ENCODE measurements at places on chromosomes 2 and 18.

- peak; percentile 39 for DNase-seq
These were observed 916 bp downstream of the TNFRSF11A start for GRCh38 chr18:62325806-62326645.

GRCh38 chr2:162518894-162519293 lies 175.0 kb downstream of the GCA start:
- DNase-seq, result no peak

DNA sequence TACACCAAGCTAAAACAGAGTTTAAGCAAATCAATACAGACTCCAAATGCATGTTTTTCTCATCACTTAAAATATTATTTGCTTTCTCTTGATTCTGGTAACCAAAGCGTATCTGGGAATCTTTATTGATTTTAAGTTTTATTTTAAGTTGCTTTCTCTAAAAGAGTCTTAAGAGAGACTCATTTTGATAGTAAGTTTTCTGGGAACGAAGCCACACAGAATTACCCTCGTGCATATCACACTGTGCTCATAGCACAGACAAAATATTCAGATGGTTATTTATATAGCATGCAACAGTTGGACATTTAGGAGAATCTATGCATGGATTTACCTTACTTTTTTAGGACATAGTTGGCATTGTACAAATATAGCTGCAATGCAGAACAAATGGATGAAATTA lies 597.5 kb upstream of the NRXN1 start:
- no peak for DNase-seq

GRCh38 chr18:62556397-62556796 lies 33.6 kb downstream of the ZCCHC2 start:
- DNase-seq, result no peak

DNA sequence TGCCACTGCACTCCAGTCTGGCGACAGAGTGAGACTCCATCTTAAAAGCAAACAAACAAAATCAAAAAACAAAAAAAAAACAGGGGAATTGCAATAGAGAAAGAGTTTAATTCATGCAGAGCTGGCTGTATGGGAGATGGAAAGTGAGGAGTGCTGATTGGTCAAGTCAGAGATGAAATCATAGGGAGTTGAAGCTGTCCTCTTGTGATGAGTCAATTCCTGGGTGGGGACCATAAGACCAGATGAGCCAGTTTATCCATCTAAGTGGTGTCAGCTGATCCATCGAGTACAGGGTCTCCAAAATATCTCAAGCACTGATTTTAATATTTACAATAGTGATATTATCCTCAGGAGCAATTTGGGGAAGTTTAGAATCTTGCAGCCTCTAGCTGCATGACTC lies 45.3 kb downstream of the FRZB start:
- peak; percentile 9 for DNase-seq

GRCh38 chr2:219497495-219498279 lies 1.0 kb upstream of the GMPPA start:
- peak; percentile 86 for DNase-seq

GRCh38 chr2:175366815-175367214 lies 185.3 kb upstream of the ATP5MC3 start:
- DNase-seq, result peak; percentile 45

DNA sequence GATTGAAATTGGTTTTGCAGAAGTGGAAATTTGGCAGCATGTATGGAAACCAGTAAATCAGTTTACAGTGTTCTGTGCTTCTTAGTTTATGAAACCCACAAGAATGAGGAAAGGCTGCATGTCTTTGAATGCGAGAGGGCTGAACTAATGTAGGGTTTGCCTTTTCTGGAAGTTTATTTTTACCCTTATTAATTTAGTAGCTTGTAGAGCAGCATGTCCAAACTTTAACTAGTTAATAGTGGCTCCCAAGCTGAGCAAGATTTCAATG lies 50.4 kb downstream of the LDLRAD4 start:
- no peak for DNase-seq

- DNase-seq, result no peak
These were observed 91.7 kb downstream of the LPIN1 start for GRCh38 chr2:11837875-11838734.

GRCh38 chr2:16950436-16950835 lies 284.8 kb upstream of the CYRIA start:
- no peak for DNase-seq

DNA sequence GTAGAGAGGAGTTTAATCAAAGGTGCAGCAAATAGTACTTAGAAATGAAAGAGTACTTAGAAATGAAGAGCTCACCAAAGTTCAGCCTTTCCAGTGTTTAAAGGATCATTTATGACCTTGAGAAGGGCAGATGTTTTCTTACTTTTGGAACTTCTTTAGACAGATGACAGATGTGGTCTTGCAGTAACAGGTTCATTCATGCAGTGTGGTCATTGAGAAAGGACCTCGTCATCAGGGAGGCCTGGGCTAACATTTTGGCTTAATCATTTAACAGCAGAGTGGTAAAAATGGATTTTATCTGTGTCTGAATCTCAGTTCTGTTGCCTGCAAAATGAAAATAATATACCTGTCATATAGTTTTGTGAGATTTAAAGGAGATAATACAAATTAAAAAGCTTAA lies 75.1 kb upstream of the NT5C1B start:
- no peak for DNase-seq

DNA sequence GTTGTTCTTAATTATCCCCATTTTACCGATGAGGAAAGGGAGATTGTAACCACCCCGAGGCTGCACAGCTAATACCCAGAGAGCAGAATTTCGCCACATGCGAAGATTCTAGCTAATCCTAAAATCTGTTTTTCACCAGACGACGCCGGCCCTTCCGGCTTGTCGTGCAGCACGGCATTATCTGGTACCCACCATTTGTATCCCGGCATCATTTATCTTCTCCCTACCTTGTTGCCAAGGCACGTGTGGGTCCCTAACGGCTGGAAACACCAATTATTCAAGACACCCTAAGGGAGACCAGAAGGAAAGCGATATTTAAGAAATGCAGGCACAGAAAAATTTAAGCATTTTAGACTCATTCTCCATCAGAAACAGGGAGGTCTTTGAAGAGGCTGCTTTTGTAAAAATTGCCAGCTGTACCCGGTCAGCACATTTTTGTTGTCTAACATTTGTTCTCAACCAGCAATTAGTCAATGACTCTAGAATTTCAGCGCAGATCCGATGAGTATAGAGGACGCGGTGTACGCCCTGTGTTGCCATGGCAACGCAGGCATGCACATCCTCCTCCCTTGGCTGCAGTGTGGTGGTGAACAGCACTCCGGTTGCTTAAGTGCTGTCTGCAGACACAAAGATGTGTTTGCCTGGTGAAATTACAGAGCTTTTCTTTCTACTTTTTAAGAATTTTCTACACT lies 111.6 kb downstream of the AGAP1 start:
- DNase-seq, result peak; percentile 91

DNA sequence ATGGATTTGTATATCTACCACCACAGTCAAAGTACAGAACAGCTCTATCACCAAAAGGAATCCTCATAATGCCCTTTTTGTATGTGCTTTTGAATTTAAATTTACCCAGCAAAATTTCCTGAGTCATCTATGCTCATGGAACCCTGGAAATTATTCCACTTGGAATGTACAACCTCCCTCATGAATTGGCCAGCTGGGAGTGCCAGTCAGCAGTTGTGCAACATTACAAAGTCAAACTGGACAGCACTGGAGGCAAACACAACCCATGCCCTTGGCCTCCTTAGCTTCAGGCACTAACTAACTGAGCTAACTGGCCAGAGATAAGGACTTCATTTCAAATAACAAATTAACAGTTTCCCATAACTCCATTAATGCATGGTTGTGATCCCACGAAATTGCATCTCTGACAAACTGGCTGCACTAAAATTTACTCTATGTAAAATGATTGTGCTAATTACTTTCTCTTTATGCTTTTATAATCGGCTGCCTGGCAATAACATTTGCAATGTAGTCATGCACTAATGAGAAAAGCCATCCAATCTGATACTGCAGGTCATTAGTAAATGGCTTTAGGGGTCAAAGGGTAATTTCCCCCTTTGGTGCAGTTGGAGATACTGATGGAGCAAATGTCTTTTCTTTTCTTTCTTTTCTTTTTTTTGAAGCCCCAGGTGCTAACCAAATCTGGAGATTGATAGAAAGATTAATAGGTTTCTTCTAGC lies 270.5 kb downstream of the ACTR3 start:
- no peak for DNase-seq

DNA sequence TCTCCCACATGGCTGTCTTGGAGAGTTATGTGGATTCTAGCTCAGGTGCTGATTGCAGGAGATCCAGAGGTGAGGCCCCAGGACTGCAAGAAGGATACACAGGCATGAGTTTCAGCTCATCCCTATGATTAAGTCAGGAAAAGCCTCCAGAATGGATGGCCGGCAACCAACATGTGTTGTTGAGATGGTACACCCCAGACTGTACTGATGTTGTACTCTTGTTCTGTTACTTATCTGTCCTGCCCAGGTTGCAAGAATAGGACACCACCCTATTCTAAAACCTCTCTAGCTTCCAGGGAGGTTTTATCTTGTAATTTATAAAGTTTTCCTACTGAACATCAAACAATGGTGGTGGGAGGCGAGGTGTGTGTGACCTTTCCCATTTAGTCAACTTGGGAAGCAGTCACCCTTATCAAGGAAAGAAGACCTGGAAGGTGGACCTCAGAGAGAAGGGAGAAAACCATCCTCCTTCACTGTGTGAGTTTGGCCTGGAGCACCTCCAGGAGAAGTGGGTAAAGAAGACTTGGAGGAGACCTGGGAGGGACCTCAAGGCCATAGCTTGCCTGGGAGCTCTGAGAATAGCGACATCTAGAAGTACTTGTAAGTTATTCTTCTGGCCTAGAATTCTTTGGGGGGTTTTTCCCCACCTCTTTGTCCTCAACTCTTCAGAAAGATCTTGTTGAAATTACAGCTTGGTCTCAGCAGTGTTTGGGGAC lies 8.6 kb downstream of the FAM124B start:
- DNase-seq, result no peak

DNA sequence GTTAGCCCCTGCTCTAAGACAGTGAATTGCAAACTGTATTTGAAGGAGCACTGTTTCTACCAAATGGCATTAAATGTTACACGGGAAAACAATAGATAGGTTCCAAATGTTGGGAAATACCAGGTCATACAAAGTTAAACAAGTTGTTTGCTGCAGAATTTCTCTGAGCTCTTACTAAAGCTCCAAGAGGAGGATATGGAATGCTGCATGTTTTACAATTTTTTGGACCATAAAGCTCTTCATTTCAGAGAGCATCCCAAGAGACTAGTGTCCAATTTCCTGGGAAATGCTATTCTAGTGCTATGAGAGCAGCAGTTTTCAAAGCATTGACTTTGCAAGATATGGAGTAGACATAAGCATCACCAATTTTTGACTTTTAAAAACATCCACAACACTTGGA lies 155.6 kb upstream of the CCDC68 start:
- DNase-seq, result no peak

DNA sequence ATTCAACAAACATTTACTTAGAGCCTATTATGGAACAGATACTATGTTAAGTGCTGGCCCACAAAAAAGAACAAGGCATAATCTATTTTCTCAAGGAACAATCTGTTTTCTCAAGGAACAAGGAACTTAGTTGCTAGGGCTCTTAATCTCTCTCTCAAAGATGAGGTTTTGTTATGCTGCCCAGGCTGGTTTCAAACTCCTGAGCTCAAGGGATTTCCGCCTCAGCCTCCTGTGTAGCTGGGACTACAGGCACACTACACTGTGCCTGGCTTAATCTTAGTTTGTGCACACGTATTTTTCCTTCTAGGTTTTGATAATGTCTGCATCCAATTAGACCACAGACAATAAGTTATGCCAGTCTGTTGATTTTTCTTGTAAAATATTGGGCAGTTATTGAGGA lies 89.5 kb downstream of the PTH2R start:
- DNase-seq, result no peak

GRCh38 chr2:231590614-231591013 lies 2.0 kb upstream of the TEX44 start:
- DNase-seq, result no peak

DNA sequence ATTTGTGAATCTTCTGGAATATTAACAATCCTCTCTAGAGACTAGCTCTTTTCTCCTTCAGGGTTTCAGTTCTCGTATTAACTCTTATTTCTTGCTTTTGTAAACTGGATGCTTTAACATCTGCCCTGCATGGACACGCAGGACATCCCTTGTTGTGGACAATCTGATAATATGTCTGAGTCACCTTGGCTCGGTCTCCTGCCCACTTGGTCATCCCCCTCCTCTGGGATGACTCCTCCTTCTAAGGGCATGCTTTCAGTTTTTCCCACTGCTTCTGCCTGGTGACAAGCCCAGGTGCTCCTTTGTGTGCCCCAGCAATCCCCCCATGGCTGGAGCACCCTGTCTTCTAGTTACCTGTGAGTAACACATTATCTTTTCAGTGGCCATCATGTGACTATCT lies 460.5 kb downstream of the DSC3 start:
- no peak for DNase-seq

- no peak for DNase-seq
These were observed 125.6 kb upstream of the RPRM start for GRCh38 chr2:153604133-153604532.

- DNase-seq, result no peak
These were observed 128.8 kb upstream of the DLX2 start for GRCh38 chr2:172231508-172231907.

GRCh38 chr2:158501301-158501700 lies 44.5 kb downstream of the PKP4 start:
- DNase-seq, result peak; percentile 12

- DNase-seq, result no peak
These were observed 3.0 kb upstream of the HS1BP3 start for GRCh38 chr2:20653695-20654534.

- peak; percentile 78 for DNase-seq
These were observed 375.8 kb upstream of the LYPD1 start for GRCh38 chr2:133045787-133046186.

DNA sequence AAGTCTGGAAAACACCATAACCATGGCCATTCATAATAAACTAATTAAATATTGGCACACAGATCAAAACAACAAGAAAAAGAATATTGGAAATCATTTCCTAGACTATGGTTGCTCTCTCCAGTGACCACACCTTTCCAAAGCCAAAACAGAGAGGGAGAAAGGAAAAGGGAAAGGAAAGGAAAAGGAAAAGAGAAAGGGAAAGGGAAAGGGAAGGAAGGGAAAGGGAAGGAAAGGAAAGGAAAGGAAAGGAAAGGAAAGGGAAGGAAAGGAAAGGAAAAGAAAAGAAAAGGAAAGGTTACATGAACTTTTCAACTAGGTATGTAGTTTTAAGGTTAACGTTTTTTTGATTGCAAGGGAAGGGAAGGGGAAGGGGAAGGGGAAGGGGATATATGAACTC lies 360.5 kb upstream of the SLC39A10 start:
- DNase-seq, result no peak

- no peak for DNase-seq
These were observed 110.5 kb upstream of the SCG2 start for GRCh38 chr2:223712642-223713041.

GRCh38 chr2:218852911-218853667 lies 6.5 kb upstream of the WNT6 start:
- DNase-seq, result peak; percentile 58
